ENCODE measurements at places on chromosomes 6 and 20. TPM values are rescaled to one million over a fixed set of nuclear protein-coding genes. Genes with fewer than 3 reads are reported as not detected.

MYLK4 gene
- total RNA-seq, result 0.69 TPM

EEF1A1 gene
- 8,787 TPM for total RNA-seq

BAG2 gene
- total RNA-seq, result 7.4 TPM

GTSF1L gene
- not detected for total RNA-seq

ROS1 gene
- total RNA-seq, result not detected

DNA sequence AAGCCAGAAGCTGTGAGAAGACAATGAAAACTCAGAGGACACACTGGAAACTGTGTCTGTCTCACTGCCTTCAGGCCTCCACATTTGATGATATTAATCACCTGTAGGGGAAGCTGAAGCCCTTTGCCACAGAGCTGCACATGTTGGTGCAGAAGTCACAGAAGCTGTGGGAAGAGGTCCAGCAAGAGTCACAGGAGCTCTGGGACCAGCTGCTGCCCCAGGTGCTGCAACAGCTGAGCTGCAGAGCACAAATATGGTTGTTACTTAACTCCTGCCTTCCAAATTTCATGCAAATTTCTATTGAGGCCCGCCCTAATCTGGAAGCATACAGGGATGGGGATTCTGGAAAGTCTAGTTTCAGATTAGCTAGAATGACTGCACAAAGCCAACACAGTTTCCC is 169.3 kb downstream of the OGFRL1 start:
- DNase-seq, result no peak
- no peak overlapping the region for H3K27ac ChIP-seq
- H3K4me1 ChIP-seq, result no peaks in the 10 kb centered on the region
- no peak overlapping the region for H3K4me3 ChIP-seq
- H3K27me3 ChIP-seq, result no peaks in the 10 kb centered on the region

GRCh38 chr20:43379239-43379917 is 78.3 kb upstream of the SRSF6 start:
- H3K4me1 ChIP-seq, result no peaks in the 10 kb centered on the region
- no peak overlapping the region for H3K27ac ChIP-seq
- no peak overlapping the region for H3K4me3 ChIP-seq
- no peaks in the 10 kb centered on the region for H3K27me3 ChIP-seq

GRCh38 chr20:34629342-34629741 is 47.5 kb downstream of the PIGU start:
- no peaks in the 10 kb centered on the region for H3K4me1 ChIP-seq
- no peak overlapping the region for H3K4me3 ChIP-seq
- peaks cover 7% of the 10 kb centered on the region for H3K36me3 ChIP-seq
- H3K27ac ChIP-seq, result no peak overlapping the region

DNA sequence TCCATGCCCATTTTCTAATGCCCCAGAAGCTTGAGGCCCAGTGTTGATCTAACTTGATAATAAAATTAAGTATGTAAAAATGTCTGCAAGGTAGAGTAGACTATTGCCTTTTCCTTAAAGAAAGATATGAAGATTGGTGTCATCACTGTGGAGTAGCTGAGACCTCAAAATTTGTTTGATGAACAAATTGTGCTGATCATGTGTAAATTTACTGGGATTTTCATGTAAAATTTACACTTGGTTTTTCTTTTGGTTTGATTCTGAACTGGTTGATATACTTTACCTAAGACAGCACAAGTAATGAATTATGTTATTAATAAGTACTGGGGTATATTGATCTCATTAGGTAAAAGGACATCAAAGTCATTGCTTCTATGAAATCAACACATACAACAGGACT is 207.3 kb downstream of the COL19A1 start:
- no peaks in the 10 kb centered on the region for H3K36me3 ChIP-seq
- no peak overlapping the region for H3K4me3 ChIP-seq
- peaks cover 4% of the 10 kb centered on the region for H3K27me3 ChIP-seq
- H3K4me1 ChIP-seq, result no peaks in the 10 kb centered on the region
- no peak overlapping the region for H3K27ac ChIP-seq
- DNase-seq, result no peak

- peaks cover 54% of the 10 kb centered on the region for H3K4me1 ChIP-seq
- no peaks in the 10 kb centered on the region for H3K27me3 ChIP-seq
- H3K36me3 ChIP-seq, result no peaks in the 10 kb centered on the region
- no peak for DNase-seq
- no peak overlapping the region for H3K27ac ChIP-seq
Measured at GRCh38 chr6:7214468-7214867, 98.5 kb downstream of the SSR1 start.

- no peak overlapping the region for H3K27ac ChIP-seq
- no peaks in the 10 kb centered on the region for H3K27me3 ChIP-seq
- no peaks in the 10 kb centered on the region for H3K36me3 ChIP-seq
- H3K4me3 ChIP-seq, result no peak overlapping the region
Measured at GRCh38 chr6:128421788-128422187, 98.6 kb downstream of the PTPRK start.

- DNase-seq, result no peak
- H3K27me3 ChIP-seq, result no peaks in the 10 kb centered on the region
Measured at GRCh38 chr6:34714663-34715062, 18.1 kb upstream of the ILRUN start.

DNA sequence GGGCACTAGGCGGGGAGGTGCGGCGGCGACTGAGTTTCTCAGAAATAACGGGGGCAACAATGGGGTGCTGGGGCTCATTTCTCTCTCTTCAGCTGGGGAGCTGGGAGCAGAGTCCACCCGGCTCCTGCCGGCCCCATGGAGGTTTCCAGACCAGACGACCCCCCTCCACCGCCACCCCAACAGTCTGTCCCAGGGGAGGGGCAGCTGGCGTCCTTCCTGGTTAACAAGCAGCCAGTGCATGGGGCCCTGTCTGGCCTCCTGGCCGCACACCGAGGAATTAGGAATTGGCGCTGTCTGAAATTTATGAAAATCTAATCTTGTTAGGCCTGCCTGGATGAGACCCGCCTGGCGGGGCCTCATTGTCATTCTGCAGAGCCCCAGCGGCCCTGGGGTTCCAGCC is 42.4 kb downstream of the PMEPA1 start:
- peaks cover 1% of the 10 kb centered on the region for H3K4me1 ChIP-seq
- H3K36me3 ChIP-seq, result no peaks in the 10 kb centered on the region

GRCh38 chr6:157117431-157118095 is 205.8 kb downstream of the TMEM242 start:
- H3K36me3 ChIP-seq, result no peaks in the 10 kb centered on the region
- no peak overlapping the region for H3K27ac ChIP-seq
- no peak for DNase-seq

GRCh38 chr6:160374836-160375560 is 26.8 kb downstream of the SLC22A3 start:
- no peak for DNase-seq
- H3K4me3 ChIP-seq, result no peak overlapping the region
- H3K27ac ChIP-seq, result no peak overlapping the region
- H3K4me1 ChIP-seq, result peaks cover 9% of the 10 kb centered on the region
- no peaks in the 10 kb centered on the region for H3K27me3 ChIP-seq

- H3K4me1 ChIP-seq, result no peaks in the 10 kb centered on the region
- DNase-seq, result no peak
- no peaks in the 10 kb centered on the region for H3K27me3 ChIP-seq
- H3K27ac ChIP-seq, result no peak overlapping the region
- no peak overlapping the region for H3K4me3 ChIP-seq
Measured at GRCh38 chr6:165804331-165805066, 141.5 kb upstream of the PDE10A start.

GRCh38 chr6:158596861-158597260 is 37.0 kb downstream of the TMEM181 start:
- no peak overlapping the region for H3K27ac ChIP-seq
- no peak overlapping the region for H3K4me3 ChIP-seq
- DNase-seq, result no peak
- H3K36me3 ChIP-seq, result peaks cover 16% of the 10 kb centered on the region

DNA sequence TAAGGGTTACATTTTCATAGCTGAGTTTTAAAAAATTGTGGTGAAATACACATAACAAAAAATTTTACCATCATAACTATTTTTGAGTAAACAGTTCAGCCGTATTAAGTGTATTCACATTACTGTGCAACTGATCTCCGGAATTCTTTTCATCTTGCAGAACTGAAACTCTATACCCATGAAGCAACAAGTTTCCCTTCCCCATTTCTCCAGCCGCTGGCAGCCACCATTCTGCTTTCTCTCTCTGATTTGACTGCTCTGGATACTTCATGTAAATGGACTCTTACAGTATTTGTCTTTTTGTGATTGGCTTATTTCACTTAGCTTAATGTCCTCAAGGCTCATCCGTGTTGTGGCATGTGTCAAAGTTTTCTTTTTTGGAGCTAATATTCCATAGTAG is 341.6 kb downstream of the QKI start:
- peak; percentile 9 for DNase-seq
- no peaks in the 10 kb centered on the region for H3K4me1 ChIP-seq
- no peak overlapping the region for H3K27ac ChIP-seq
- H3K27me3 ChIP-seq, result no peaks in the 10 kb centered on the region

DNA sequence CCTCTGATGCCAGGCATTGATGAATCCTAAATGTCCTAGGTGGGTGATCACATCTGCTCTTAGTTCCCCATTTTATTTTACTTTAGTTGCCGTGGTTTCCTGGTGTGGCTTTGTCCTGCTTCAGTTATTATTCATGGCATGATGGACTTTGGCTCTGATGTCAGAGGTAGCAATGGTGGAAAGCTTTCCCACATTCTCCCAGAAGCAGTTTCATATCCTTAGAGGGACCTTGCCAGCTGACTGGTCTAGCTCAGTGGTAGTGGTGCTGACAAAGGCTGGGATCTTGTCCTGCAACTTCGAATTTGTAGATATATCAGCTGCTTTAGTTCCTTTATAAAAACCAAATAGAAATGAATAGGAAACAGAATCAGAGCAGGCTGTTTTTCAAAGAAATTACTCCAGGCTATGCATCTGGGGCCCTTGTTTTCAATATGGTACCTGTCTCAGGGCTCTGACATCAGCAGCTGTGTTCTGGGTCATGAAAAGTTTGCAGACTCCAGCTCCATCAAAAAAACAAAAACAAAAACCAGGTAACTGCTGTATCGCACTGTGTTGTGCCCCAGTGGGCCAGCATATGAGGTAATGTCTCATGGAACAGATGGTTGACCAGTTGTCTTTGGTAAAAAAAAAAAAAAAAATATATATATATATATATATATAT is 133.7 kb downstream of the PLCB4 start:
- no peak for DNase-seq
- H3K4me1 ChIP-seq, result no peaks in the 10 kb centered on the region
- no peak overlapping the region for H3K27ac ChIP-seq
- H3K4me3 ChIP-seq, result no peak overlapping the region
- H3K36me3 ChIP-seq, result no peaks in the 10 kb centered on the region

DNA sequence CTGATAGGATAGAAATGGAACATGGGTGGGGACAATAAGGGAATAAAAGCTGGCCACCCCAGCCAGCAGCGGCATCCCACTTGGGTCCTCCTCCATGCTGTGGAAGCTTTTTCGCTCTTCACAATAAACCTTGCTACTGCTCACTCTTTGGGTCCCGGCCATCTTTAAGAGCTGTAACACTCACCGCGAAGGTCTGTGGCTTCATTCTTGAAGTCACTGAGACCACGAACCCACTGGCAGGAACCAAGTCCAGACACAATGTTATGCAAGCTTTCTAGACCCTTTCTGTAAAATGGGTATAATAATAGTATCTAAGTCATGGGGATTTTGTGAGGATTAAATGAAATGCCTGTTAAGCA is 48.9 kb upstream of the EZR start:
- H3K4me1 ChIP-seq, result peaks cover 6% of the 10 kb centered on the region
- H3K27ac ChIP-seq, result no peak overlapping the region
- no peak overlapping the region for H3K4me3 ChIP-seq
- no peak for DNase-seq

DNA sequence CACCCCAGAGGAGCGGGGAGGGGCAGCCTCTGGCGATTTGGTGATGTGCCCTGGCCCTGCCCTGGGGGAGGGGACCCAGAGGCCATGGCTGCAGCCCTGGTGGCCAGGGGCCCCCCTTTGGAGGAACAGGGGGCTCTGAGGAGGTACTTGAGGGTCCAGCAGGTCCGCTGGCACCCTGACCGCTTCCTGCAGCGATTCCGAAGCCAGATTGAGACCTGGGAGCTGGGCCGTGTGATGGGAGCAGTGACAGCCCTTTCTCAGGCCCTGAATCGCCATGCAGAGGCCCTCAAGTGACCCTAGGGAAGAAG is 10.9 kb downstream of the NFKBIL1 start:
- peaks cover 33% of the 10 kb centered on the region for H3K4me1 ChIP-seq
- DNase-seq, result no peak
- no peaks in the 10 kb centered on the region for H3K27me3 ChIP-seq
- H3K36me3 ChIP-seq, result no peaks in the 10 kb centered on the region
- H3K27ac ChIP-seq, result no peak overlapping the region

GRCh38 chr20:23118766-23119165 is 32.6 kb upstream of the CD93 start:
- DNase-seq, result no peak
- no peak overlapping the region for H3K27ac ChIP-seq
- no peak overlapping the region for H3K4me3 ChIP-seq
- peaks cover 26% of the 10 kb centered on the region for H3K4me1 ChIP-seq
- H3K27me3 ChIP-seq, result no peaks in the 10 kb centered on the region

- H3K27me3 ChIP-seq, result no peaks in the 10 kb centered on the region
- no peak for DNase-seq
- H3K36me3 ChIP-seq, result no peaks in the 10 kb centered on the region
- no peak overlapping the region for H3K4me3 ChIP-seq
- H3K4me1 ChIP-seq, result no peaks in the 10 kb centered on the region
Measured at GRCh38 chr20:22771706-22772105, 187.3 kb upstream of the FOXA2 start.

GRCh38 chr6:34834789-34835518 is 43.1 kb downstream of the BLTP3A start:
- H3K4me3 ChIP-seq, result no peak overlapping the region
- peak; percentile 26 for DNase-seq
- H3K36me3 ChIP-seq, result no peaks in the 10 kb centered on the region
- H3K4me1 ChIP-seq, result peaks cover 12% of the 10 kb centered on the region
- H3K27ac ChIP-seq, result no peak overlapping the region

DNA sequence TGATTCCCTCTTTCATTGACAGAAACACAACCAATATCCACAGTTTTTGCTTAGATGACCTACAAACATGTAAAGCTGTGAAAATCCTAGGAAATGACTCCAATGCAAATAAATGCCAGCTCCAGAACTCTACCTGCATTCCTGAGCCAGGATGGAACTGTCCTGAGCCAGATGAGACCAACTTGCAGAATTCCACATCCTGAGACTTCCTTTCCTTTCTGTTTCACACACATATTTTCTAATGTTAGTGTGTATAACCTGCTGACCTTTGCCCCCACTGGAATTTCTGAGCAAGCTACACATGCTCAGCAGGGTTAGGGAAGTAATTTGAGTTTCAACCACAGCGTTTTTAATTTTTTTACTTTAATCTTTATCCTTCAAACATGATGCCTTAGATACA is 69.6 kb upstream of the ADGRF1 start:
- no peak overlapping the region for H3K27ac ChIP-seq
- DNase-seq, result no peak
- H3K27me3 ChIP-seq, result no peaks in the 10 kb centered on the region
- H3K4me3 ChIP-seq, result no peak overlapping the region
